Mesothelial cell of epicardium (in vitro differentiated cells): ENCODE measurements at places on chromosomes 16 and 17.

DNA sequence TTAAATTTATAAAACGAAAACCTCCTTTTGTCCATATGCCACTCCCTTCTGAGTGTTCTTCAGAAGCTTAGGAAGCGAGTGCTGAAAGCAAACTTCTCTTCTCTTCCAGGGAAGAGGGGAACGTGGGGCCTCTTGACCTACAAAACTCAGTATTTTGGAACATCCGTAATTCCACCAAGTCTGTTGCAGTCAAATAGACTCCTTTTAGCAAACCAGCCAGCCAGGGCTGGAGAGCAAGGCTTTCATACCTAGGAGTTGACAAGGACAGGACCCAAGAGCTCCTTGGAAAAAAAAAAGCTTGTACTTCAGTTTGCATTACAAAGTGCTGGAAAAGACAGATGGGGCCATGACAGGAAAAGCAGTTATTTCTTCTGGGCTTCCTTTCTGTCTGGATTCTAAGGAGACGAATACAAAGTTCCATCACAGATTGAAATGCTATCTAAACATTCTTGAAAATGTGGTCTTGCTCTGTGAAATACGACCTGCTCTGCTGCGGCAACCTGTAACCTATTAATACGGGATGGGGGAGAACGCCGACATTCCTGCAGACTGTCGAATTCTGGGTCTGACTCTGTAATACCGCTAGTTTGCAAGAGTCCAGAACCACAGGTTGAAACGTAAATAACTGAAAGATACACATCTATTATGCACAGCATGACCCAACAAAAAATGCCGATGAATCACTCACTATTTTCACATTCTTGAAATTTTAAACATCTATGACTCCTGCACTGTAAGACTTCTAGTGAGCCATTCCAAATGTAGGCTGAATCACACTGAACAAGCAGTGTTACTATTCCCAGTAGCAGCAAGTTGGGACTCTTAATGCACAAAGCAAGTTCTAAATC, 20.6 kb downstream of the VPS53 start:
- peaks cover 16% of the 10 kb centered on the region for H3K36me3 ChIP-seq
- peak overlapping the region; percentile 39 for H3K4me3 ChIP-seq
- H3K27me3 ChIP-seq: no peaks in the 10 kb centered on the region
- no peak for DNase-seq

GRCh38 chr16:31007684-31008083, 2.8 kb downstream of the STX1B start:
- H3K27ac ChIP-seq: no peak overlapping the region
- no peak overlapping the region for H3K4me3 ChIP-seq
- peaks cover 60% of the 10 kb centered on the region for H3K27me3 ChIP-seq
- DNase-seq: no peak
- no peaks in the 10 kb centered on the region for H3K36me3 ChIP-seq

GRCh38 chr16:50982808-50983207, 168.3 kb downstream of the SALL1 start:
- no peak overlapping the region for H3K27ac ChIP-seq
- DNase-seq: no peak
- H3K36me3 ChIP-seq: no peaks in the 10 kb centered on the region
- H3K27me3 ChIP-seq: peaks cover 16% of the 10 kb centered on the region
- H3K4me3 ChIP-seq: no peak overlapping the region

DNA sequence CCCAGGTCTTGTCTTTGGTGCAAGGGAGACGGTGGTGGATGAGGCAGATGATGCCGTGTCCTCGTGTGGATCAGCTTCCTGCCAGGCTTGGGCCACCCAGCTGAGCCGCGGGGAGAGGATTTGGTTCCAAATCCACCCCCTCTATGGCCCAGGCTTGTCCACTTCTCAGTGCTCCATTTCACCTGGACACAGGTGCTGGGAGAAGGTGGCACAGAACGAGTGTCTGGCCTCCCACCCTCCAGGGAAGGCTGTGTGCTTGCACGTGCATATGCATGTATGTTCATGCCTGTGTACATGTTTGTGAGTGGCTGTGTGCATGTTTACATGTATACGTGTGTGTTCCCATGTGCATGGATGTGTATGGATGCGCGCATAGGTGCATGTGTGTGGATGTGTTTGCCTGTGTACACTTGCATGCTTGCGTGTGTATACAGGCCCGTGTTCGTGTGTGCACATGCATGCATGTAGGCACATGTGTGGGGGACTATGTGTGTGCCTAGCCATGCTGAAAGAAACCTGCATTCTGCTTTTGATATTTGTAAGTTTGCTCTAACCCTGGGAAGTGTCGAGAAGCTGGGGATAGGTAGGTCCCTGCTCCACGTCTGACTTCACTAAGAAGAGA, 196.3 kb downstream of the IRF8 start:
- H3K36me3 ChIP-seq: no peaks in the 10 kb centered on the region
- H3K4me3 ChIP-seq: no peak overlapping the region
- H3K27me3 ChIP-seq: peaks cover 56% of the 10 kb centered on the region

DNA sequence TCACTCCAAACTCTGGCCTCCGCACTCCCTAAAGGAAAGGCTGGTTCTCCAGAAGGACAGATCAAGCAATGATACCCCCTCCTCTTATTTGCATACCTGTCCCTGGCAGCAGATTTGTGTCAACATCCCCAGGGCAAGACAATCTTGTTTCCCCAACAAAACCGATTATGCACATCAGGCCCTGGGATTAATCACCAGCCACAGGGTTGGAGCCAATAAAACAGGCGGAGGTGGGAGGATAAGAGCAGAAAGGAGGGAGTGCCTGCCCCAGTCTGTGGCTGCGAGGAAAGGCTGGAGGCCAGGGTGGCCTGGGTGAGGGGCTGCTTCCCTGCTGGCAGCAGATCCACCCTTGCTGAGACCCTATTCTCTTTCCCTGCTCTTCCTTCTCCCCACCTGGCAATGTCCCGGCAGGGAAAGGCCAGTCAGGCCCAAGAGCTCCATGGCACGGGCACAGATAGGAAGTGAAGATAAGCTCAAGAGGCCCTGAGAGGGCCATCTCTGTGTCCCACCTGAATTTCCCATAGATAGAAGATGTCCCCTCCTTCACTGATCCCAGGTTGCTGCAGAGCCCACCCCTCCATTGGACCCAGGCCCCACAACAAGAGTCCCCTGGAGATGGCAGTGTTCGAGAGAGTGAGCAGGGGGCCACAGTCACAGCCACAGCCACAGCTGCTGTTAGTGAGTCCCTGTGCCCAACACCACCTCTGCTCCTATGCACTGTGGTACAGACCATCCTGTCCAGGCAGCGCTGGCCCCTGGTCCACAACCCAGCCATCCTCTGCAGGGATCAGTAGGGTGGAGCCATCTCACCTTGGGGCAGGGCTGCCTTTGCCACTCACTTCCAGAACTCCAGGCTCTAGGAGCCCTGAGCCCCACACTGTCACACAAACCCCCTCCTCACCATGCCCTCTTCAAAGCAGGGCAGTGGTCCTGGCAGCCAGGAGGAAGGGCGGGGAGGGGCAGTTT, 137.5 kb downstream of the SDK2 start:
- peaks cover 13% of the 10 kb centered on the region for H3K27me3 ChIP-seq
- DNase-seq: no peak
- peaks cover 1% of the 10 kb centered on the region for H3K36me3 ChIP-seq

- H3K36me3 ChIP-seq: peaks cover 4% of the 10 kb centered on the region
- peaks cover 2% of the 10 kb centered on the region for H3K27me3 ChIP-seq
- H3K4me3 ChIP-seq: no peak overlapping the region
- H3K4me1 ChIP-seq: no peaks in the 10 kb centered on the region
- H3K27ac ChIP-seq: no peak overlapping the region
Observed at GRCh38 chr17:38542286-38542685, 63.5 kb downstream of the SRCIN1 start.
